ENCODE measurements at places on chromosomes 2 and 18.

DNA sequence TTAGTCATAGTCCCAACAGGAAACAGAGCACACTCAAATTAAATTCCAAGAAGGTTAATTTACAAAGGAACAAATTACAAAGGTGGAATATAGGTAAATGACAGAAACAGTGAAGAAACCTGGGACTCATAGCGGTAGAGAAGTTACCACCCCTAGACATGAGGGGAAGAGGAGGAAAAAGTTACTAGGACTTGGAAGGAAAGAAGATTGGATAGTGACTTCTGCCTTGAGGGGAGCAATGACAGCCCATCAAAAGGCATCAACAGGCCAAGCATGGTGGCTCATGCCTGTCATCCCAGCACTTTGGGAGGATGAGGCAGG, 2.4 kb upstream of the PDE11A start:
- no peak for DNase-seq

DNA sequence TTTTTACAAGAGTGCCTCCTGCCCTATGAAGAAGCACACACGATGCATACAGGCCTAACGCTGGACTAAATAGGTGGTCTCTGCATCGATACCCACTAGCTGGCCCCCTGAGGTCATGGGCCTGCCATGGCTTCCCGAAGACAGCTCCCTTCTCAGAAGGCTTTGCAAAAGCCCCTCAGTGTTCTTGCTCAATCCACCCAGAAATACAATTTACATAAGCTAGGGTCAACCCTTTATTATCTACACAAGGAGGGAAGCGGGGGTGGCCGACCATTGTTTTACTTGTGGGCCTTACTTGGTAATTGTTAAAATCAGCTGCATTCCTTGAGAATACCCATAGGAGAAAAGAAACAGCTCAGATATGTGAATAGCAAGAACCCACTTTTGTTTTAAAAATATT, 28.5 kb downstream of the UXS1 start:
- DNase-seq = no peak

GRCh38 chr2:135773917-135774316, 32.3 kb downstream of the UBXN4 start:
- no peak for DNase-seq

- no peak for DNase-seq
These were observed 145.4 kb upstream of the SPOPL start for GRCh38 chr2:138356178-138356577.

DNA sequence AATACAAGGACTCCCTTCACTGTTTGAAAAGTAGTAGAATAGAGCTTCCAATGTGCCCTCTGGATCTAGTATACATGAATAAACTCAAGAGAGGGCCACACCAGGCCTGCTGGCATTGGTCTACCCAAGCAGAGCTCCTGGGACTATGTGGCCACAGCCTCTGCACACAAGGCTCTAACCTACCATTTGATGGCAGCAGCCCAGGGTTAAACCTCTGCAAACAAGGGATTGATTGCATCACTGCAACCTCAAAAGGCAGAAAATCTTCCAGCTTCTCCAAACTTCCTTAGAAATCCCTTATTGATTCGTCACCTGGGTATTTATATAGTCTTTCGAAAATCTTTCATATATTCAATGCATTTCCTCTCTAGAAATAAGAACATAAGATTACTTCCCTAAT, 147.6 kb upstream of the SETBP1 start:
- DNase-seq = no peak

- no peak for DNase-seq
These were observed 776 bp upstream of the SPEG start for GRCh38 chr2:219433666-219434467.

DNA sequence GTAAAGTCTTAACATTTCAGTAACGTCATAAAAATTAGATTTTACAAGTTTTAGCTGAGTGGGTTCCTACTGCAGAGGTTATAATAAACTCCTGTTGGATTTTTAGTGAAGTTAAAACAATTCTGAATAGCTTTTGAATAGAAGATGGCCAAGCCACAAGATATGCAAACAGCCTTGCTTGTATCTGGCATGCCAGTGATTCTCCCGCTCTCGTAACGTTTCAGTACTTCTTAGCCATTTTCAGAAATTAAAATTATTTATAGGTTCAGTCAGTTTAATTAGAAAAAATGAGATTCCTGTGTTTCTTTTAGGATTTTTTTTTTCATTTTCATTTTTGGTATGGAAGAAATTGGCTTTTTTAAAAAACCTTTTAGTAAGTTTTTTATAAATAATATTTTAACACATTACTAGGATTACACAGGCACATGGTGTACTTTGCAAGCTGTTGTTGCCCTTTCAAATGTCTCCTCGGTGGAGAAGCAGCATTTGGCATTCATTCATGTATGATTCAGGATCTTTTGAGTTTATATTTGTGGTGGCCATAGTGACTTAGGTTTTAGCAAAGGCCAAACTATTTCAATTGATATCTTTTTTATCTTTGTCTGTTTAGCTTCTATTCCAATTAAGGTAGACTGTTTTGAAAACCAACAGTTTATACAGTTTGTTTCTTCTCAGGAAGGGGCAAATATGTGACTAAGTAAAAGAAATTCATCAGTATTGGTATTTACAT, 30.6 kb upstream of the RND3 start:
- DNase-seq = no peak

DNA sequence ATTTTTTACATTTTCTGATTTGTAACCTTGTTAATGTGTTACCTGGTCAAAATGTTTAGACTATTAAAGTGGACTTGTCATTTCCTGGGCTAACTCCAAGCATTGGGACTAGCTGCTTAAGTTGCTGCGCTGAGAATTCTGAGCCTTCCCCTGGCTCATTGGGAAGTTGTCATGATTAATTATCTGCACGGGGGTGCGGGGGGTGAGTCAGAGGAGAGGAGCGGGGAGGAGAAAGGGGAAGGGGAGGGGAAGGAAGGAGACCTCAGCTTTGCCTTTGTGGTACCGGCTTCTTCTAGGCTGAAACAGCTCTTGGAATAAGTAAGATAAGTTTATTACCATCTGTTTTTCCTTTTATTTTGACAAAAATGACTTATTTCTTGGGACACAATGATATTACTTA, 52.9 kb upstream of the APCDD1 start:
- DNase-seq = no peak

- no peak for DNase-seq
These were observed 18.5 kb downstream of the DSG2 start for GRCh38 chr18:31516437-31516836.

DNA sequence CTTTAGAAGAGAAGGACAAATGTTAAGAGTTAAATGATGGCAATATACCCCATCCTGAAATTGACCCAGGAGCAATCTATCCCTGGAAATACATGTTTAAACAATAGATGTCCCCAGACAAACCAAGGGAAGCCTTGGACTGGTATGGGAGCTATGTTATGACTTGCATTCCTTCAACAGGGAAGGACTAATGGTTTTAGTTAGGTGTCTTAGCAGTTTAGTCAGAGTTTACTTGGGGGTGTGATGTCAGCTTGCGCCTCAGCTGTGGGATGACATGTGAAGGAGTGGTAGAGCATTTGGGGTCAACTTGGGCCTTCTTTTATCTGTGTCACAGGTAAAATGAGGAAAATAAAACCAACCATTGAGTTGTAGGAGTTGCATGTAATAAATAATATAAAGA, 36.8 kb downstream of the SPC25 start:
- no peak for DNase-seq

DNA sequence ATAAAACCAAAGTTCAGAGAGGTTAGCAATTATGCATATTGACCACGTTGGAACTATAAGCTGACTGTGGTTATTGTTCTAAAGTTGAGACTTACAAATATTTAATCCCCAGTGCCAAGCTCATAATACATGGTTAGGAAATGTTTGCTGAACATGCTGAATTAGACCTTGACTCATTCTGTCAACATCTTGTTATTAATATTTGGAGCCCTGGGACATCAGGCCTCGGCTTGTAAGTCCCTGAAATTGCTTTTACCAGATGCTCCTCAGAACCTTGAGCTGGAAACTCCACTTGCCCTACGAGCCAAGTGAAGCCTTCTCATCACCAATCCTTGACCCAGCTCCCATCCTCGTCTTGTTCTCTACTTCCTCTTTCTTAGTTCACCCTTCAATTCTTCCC, 21.2 kb downstream of the DYNAP start:
- DNase-seq = no peak

- no peak for DNase-seq
These were observed 44.6 kb downstream of the ADD2 start for GRCh38 chr2:70723286-70723885.

DNA sequence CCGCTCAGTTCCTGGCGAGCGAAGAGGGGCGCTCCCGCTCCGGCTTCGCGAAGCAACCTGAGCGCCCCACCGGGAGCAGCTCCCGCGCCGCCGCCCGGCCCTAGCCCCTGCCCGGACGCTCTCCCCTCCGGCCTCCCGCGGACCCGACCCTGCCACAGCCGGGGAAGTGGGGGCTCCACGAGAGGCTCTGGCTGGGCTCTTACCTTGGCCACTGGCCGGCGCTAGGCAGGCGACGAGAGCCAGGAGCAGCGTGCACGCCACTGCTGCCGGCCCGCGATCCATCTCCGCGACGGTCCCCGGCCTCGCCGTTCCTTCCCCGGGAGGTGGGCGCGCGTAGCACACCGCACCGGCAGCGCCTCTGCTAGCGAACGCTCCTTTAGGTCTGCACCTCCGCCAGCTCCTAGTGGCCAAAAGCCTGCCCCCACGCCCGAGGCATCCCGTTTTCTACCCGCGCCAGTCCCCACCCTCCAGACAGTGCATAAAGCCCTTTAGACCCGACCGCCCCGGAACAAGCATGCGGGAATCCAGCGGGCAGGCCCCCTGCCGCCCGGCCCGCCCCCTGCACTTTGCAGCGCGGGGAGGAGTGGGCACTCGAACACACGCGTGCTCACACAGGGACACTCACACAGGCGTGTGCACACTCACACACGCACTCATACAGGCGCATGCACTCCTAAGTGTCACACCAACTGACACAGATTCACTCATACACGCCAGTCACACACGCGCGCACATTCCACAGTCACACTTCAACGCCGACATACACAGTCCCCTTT, at the start of gene LRP2:
Gene LRP2, minus strand, starts transcription at position 417 of the 776 bp plus-strand sequence. Its CDS starts 135 bp downstream, at position 282.
- DNase-seq = no peak

DNA sequence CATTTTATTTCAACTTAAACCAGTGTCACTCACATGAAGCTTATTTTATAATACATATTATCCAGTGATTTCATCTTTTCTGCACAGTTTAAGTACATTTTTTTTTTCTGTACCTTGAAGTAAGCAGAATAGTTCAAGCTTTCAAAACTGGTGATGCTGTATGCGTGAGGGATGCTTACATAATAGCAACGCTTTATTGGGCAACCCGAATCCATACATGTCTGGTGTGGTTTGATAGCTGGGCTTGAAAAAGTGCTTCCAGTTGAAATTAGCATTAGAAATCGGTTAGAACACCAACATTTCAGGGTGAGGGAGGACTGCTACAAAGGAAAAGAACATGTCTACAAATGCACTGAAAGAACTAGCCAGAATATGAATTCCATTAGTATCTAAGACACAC, 117.4 kb downstream of the MBP start:
- DNase-seq = no peak

DNA sequence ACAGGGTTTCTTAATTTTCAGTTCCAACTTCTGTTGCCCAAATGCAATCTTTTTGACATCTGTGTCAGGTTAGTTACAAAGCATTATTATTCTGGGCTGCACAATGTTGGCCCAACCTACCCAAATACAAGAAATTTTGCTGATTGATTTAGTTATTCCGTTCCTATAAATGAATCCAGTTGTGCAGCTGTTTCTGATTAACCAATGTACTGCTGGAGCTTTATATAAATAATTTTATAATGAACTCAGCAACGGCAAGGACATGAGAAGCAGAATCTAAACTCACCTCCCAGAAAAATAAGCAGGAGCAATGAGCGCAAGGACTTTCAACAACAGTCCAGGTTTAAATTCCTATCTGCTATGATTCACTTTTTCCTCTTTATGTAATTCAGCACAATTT, 76.3 kb upstream of the WIPF1 start:
- no peak for DNase-seq

- DNase-seq = no peak
These were observed 56.3 kb downstream of the TLK1 start for GRCh38 chr2:171104379-171104778.

- no peak for DNase-seq
These were observed 1.6 kb downstream of the EHD3 start for GRCh38 chr2:31235504-31235902.

DNA sequence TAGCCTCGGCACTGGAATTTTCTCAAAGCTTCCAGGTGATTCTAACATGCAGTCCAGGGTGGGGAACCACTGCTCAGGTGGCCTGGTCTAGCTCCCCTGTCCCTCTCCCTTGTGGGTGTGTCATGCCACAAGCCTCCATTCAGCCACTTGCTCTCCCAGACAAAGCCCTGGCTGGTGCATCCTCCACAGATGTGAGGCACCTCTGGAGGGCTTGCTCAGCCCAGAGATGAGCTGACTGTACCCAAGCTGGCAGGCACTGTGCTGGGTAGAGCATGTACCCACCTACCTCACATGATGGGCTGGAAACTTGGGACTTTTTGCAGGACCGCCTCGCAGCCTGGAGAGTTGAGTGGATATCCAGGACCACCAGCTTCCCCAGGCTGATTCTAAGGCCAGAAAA, 88.1 kb downstream of the ZBTB7C start:
- no peak for DNase-seq

DNA sequence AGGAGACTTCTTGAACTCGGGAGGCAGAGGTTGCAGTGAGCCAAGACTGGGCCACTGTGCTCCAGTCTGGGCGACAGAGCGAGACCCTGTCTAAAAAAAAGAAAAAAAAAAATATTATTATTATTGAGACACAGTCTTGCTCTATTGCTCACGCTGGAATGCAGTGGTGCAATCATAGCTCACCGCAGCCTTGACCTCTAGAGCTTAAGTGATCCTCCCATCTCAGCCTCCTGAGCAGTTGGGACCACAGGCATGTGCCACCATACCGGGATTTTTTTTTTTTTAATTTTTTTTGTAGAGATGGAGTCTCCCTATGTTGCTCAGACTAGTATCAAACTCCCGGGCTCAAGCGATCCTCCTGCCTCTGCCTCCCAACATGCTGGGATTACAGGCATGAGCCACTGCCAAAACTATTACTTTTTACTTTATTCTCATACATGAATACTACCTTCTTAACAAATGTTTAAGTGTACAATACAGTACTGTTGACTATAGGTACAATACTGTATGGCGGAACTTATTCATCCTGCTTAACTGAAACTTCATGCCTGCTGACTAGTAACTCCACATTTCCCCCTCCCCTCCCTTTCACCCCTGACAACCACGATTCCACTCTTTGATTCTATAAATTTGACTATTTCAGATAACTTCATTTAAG, 15.5 kb downstream of the FBXO11 start:
- no peak for DNase-seq

GRCh38 chr2:134399096-134399495, 145.2 kb downstream of the MGAT5 start:
- DNase-seq = no peak

- no peak for DNase-seq
These were observed 125.5 kb downstream of the WDSUB1 start for GRCh38 chr2:159160954-159161353.

GRCh38 chr18:42765302-42765701, 350.2 kb downstream of the RIT2 start:
- DNase-seq = no peak
